GM23338 (cell line): ENCODE measurements at places on chromosomes 2 and 18. TPM values are rescaled to one million over a fixed set of nuclear protein-coding genes. Genes with fewer than 3 reads are reported as not detected.

GRCh38 chr18:38369772-38370690 is 804.4 kb upstream of the CELF4 start:
- no peak for DNase-seq

SPC25 gene
- 23.4 and 24.7 TPM in 2 replicates for total RNA-seq

DNA sequence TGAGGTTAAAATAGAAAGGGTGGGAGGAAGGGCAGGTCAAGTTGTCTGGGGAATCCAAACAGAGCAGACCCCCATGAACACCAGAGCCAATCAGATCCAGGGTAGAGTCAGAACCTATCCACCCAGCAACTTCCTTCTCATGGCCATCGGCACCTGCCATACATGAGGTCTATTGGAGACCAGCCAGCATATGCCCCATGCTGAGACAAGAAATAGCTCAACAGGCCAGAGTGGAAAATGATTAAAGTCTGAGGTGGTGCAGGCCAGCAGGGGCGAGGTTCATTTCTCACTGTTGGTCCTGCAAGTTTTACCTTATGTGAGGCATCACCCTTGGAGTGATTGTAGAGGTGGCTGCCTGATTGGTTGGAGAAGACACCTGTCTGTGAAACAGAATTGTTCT is 89.2 kb downstream of the LONRF2 start:
- no peak for DNase-seq

SGPP2 gene
- not detected in 2 replicates for total RNA-seq

GRCh38 chr2:124762388-124762787 is 737.3 kb downstream of the CNTNAP5 start:
- no peak for DNase-seq

HNMT gene
- total RNA-seq = 3.4 and 5.7 TPM in 2 replicates

DNA sequence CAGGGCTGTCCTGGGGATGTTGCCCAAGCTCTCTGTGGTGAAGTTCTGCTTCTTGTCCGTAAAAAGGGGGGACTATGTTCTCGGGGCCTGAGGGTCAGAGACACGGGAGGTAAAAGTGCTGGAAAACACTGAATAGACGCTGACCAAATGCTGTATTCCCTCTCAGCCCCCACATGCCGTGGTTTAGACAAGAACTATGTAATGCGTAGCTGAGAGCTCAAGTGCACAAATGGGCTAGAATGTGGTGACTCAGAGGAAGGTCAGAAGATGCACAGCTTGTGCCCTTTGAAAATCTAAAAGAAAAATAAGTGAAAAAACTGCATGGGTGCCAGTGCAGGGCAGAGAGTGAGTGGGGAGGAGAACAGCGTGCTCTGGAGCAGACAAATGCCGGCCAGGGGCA is 80.3 kb upstream of the MAP4K4 start:
- no peak for DNase-seq

DNA sequence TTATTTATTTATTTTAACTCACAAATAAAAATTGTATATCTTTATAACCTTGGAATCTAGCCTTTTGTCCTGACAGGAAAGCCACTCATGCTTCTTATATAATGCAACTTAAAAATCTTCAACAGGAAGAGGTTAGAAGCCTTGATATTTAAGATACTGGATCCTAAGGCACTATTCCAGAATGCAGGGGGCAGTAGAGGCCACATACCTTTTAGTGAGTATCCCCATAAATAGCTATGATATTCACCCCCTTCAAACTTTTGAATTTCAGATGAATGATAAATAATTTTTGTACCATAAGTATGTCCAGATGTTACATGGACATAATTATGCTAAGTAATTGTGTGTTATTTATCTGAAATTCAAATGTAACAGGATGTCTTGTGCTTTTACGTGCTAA is 592.7 kb upstream of the VRK2 start:
- DNase-seq = peak; percentile 47

DNA sequence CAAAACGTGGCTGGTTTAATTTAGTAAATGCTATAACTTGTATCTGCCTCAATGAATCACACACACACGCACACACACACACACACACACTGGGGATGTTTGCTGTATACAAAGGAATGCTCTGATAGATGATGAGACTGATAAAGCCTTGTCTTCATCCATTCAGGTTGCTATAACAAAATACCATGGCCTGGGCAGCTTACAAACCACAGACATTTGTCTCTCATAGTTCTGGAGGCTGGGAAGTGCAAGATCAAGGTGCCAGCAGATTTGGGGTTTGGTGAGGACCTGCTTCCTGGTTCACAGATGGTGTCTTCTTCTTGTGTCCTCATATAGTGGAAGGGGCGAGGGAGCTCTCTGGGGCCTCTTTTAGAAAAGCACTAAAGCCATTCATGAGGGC is 149.5 kb upstream of the HDAC4 start:
- no peak for DNase-seq

- DNase-seq = no peak
Observed at GRCh38 chr2:68784915-68785314, 50.3 kb downstream of the ARHGAP25 start.

AP1S3 gene
- total RNA-seq = 25.5 and 26.2 TPM in 2 replicates

DNA sequence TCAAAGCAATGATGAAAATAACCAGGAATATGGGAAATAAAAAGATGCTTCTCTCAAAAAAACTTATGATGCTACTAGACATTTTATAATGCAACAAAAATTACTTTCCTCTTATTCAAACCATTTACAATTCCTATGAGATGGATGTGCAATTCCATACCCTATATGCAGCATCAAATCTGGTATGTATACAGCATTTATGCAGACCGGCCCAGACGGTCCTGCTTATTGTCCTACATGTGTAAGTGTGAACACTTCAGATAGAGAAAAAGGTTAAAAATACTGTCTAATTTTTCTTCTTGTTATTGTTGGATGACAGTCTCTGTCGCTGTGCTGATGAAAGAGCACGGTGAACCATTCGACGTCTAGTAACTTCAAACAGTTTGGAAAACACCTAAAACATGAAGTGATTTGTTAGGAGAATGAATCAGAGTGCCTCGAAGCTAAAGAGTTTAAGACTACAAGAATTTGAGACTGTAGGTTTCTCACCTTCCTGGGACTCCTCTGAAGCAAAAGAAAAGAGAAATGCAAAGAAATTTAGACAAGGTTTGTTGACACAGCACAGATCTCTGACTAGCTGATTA is 80.8 kb downstream of the ATL2 start:
- no peak for DNase-seq

DNA sequence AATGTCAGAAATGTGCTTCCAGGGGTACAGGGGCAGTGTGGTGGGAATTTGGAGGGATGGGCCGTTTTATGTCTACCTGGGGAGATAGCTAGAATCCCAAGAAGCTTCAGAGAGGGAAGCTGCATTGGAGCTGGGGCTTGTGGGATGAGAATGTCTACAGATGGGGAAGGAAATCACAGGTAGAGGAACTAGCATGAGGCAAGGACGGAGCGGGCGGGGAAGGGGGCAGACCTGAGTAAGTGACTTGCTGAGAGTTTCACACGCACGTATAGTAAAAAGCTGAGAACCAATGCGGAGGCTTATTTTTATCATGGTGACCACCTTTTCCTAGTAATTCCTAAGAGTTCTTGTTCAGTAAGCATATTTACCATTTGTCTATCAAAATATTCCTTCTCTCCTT is 6.3 kb downstream of the C2orf80 start:
- peak; percentile 75 for DNase-seq

DNA sequence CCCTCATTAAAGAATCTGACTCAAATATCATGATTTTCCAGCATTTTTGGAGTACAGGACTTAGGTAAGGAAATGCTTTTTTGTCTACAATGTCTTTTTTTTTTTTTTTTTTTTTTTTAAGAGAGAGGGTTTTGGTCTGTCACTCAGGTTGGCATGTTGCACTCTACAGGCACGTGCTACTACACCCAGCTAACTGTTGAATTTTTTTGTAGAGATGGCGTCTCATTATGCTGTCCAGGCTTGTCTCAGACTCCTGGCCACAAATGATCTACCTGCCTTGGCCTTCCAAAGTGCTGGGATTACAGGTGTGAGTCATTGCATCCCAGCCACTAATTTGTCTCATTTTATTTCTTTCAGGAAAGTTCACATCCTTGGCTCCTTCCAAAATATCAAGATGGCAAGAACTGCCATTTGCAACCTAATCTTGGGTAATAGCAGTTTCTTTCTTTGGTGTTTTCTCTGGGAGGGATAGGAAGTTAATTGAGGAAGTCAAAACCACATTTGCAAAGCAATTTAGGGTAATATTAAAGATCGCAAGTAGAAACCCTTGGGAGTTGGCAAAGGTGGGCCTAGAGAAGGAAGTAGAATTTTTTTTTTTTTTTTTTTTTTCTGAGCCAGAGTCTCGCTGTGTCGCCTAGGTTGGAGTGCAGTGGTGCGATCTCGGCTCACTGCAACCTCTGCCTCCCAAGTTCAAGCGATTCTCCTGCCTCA is 15.5 kb downstream of the PNO1 start:
- DNase-seq = no peak

DNA sequence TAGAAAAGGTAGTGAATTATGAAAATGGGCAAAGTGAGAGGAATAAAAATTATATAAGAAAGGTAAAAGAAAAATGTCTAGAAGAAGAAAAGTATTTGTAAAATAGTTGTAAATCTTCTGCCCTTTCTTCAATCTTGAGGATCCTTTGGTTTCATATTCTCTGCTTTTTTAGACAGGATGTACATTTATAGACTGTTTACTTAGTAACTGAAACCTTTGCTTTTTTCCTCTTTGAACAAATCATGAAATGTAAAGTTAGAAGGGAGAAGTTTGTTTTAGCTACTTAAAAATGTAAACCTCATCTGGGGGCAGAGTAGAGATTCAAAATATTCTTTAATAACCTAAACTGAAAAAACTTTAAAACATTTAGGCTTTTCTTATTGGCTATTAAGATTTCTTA is 150.4 kb upstream of the ITGA4 start:
- DNase-seq = no peak

- no peak for DNase-seq
Observed at GRCh38 chr2:86048888-86049287, 56.8 kb downstream of the POLR1A start.

- no peak for DNase-seq
Observed at GRCh38 chr2:144358374-144358964, 161.4 kb downstream of the ZEB2 start.

- DNase-seq = no peak
Observed at GRCh38 chr2:138493334-138493733, 8.2 kb upstream of the SPOPL start.

DNA sequence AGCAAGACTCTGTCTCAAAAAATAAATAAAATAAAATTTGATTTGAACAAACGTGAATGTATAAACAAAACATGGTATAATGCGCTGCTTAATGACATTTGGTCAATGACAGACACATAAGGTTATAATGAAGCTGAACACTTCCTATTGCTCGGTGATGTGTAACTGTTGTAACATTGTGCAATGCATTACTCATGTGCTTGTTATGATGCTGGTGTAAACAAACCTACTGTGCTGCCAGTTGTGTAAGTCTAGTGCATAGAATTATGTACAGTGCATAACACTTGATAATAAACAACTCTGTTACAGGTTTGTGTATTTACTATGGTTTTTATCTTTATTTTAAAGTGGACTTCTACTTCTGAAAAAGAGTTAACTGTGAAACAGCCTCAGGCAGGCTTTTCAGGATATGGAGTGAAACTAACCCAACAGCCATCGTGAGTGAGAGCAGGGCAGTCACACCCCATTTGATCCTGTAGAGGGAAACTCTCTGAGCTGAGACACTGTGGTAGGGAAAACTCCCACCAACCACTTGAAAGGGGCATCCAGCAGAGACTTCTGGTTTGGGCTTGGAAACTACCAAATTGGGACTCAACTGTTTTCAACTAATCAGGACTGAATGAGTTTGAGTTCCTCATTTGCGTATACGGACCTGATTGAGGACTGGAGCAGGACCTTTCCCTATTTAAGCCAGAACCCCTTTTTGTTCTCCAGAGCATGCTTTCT is 8.7 kb upstream of the RPRD1A start:
- DNase-seq = no peak

BCS1L gene
- 16.9 and 23.5 TPM in 2 replicates for total RNA-seq

GALR1 gene
- total RNA-seq = 0.74 and 1.1 TPM in 2 replicates

GRCh38 chr18:11850821-11851145 is 430 bp upstream of the CHMP1B start:
- DNase-seq = peak; percentile 48

DNA sequence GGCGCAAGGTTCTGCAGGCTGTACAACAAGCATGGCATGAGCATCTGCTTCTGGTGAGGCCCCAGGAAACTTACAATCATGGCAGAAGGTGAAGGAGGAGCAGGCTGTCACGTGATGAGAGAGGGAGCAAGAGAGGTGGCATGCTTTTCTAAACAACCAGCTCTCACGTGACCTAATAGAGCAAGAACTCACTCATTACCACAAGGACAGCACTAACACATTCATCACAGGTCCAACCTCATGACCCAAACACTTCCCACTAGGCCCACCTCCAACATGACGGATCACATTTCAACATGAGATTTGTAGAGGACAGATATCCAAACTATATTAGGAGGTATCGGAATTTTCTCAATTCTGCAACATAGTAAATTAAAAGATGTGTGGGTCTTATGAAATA is 108.8 kb upstream of the DLX2 start:
- DNase-seq = no peak

- DNase-seq = no peak
Observed at GRCh38 chr2:71546275-71546638, 92.9 kb downstream of the DYSF start.

NT5DC4 gene
- not detected in 2 replicates for total RNA-seq

TGFA gene
- 2.6 and 6.5 TPM in 2 replicates for total RNA-seq

CFC1 gene
- not detected in 2 replicates for total RNA-seq

ALPP gene
- 0.28 and 0.31 TPM in 2 replicates for total RNA-seq

DNA sequence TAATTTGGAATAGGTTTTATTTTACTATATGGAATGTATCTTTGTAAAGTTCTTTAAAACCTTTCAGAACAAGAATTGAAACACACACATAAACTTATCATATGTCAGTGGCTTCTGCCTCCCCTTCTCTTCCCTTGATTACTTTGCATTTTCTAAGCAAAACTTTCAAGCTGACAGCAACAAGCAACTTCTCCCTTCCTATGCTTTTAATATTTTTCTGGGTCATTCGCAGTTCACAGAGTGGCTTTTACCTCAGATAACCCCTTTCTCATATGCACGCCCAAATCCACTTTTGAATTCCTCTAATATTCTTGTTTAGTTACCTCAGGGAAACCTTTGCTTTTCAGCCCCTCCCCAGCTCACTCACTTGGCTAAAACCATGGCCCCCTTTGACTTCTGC is 36.7 kb upstream of the CDC42EP3 start:
- no peak for DNase-seq

DNA sequence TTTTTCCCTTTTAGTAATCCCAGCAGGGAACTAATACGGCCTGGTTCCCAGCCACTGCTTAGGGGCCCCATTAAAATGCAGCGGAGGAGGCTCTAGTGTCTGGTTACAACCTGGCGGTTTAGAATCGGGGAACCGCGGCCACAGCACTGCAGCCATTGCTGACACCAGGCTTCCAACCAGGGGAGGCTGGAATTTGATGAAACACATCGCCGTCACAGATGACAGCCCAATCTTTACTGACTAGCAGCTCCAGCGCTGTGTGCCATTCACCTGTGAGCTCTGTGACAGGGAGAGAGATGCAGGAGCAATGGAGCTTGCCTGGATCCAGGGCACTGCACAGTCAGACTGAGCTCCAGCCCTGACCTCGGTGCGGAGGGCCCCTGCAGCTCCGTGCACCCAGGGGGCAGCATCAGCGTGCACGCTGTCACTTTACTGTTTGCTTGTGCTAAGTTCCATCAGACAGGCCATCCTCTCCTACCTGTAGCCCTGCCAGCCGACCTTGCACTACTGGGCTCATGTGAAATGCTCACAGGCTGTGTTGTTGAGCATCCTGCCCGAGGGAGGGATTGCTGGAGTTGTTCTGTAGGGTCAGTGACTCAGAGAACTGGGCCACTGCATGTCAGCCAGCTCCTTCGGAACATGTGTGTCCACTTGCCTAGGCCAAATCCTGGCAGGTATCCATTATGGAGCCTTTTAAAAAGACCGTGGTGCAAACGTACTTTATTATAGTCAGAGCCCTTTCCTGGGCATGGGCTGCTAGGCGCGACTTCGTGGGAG is 203.5 kb downstream of the SEPTIN10 start:
- DNase-seq = peak; percentile 62

ARHGAP28 gene
- total RNA-seq = 9.6 and 12.2 TPM in 2 replicates
